Activated CD8-positive, alpha-beta memory T cell treated with anti-CD3 and anti-CD28 coated beads for 1 hour (primary cell): ENCODE measurements at places on chromosomes 7 and 10.

DNA sequence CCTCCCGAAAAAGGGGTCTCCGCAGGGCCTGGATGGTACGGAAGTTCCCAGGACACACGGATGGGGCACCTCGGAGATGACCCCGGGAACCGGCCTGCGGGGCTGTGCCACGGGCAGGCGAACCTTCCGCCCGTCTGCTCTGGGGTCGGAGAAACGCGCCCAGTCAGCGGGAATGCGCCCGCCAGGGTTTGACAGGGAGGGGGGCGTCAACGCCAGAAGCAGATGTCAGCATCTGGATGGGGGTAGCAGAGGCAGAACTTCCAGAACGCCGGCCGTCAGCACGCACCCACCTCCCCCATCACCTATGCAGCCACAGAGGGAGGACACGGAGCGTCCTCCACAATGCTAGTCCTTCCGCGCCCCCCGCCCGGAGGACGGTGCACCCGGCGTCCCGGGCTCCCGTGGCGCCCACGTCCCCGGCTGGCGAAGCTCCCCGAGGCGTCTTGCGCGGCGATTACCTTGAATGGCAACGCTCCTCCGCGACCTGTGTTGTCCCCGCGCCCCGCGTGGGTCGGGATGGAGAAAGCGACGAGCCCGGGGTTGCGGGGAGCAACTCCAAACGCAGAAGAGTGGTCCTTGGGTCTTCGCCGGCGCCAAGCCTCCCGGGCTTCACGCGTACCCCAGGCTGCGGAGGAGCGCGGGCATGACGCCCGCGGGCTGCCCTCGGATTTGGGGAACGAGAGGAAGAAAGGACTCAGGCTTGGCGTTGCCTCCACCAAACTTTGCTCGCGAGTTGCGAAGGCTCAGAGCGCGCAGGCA, 561 bp downstream of the FGFR2 start:
- no peak for DNase-seq

DNA sequence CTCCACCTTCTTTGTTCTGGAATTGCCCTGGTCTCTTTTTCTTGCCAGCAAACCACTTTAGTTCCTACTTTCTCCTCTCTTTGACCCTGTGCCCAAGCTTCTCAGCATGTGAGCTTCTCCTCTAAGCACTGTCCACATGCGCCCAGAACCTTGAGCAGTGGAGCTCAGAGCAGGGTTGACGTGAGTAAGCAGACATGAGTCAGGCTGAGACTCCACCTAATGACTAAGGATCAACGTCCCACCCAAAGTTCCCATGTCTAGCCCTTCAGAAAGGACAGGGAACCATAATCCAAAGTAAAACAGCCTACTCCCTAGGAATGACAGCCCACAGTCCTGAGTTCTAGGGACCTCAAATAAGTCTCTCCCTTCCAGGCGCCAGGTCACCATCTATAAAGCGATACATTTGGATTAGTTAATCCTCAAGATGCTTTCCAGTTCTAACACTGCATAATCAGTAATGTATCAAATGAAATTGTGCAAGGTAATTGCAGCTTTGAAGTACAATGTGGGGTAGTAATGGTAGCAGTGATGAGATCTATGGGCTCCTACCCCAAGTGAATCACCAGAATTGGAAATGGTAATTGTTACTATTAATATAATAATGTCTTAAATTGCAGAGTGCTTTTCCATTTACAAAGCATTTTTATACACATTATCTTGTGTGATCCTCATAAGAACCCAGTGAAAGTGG, 44.5 kb downstream of the KCNMA1 start:
- DNase-seq: no peak

DNA sequence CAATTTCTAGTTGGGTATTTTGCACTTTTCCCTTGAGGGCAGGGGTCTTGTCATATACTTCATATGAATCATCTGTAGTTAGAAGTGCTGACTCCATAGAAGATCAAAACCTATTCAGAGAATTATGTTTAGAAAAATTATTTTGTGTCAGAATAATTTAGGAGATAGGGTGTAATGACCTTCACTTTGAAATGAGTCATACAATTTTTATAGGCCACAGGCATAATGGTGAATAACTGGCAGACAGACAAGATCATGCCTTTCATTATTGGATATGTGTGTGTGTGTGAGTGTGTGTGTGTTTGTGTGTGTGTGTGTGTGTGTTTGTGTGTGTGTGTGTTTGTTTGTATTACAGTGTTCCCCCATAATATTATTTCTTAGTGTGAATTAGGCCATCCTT, 523.0 kb downstream of the ANKRD7 start:
- DNase-seq: no peak

DNA sequence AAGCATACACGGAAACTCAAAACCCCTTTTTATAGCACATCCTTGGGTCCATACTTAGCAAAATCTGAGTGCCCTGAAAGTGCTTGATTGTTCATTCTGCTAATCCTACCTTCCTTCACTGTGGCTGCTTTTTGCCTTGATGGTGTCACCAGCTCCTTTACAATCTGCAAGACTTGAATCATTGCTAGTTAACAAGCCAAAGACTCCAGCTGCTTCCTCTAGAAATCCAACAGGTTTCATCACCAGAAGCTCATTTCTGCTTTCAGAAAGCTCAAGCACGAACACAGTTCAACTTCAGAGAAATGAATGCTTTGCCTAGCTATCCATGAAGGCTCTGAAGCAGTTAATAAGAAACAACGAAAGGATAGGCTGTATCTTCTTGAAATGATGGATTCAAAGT, 38.0 kb downstream of the USP6NL start:
- no peak for DNase-seq

DNA sequence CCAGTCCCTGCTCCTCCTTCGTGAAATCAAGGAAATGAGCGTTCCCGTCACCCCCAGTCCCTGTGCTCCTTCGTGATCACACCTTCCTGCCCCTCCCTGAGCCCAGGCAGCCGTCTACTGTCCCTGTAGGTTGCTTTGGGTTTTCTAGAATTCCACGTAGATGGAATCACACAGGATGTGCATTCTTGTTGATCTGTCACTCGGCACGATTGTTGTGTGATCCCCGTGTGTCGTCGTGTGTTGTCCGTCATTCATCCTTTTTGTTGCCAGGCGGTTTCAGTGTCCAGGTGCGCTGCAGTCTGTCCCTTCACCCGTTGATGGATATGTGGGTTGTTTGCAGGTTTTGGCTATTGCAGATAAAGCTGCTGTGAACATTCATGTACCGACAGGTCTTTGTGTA, 9.4 kb downstream of the MTG1 start:
- no peak for DNase-seq
